ENCODE measurements at places on chromosomes 1 and 21.

GRCh38 chr1:18253093-18253492 lies 145.5 kb downstream of the IGSF21 start:
- DNase-seq: no peak

- no peak for DNase-seq
Measured at GRCh38 chr21:38134084-38134873, 122.5 kb upstream of the KCNJ15 start.

DNA sequence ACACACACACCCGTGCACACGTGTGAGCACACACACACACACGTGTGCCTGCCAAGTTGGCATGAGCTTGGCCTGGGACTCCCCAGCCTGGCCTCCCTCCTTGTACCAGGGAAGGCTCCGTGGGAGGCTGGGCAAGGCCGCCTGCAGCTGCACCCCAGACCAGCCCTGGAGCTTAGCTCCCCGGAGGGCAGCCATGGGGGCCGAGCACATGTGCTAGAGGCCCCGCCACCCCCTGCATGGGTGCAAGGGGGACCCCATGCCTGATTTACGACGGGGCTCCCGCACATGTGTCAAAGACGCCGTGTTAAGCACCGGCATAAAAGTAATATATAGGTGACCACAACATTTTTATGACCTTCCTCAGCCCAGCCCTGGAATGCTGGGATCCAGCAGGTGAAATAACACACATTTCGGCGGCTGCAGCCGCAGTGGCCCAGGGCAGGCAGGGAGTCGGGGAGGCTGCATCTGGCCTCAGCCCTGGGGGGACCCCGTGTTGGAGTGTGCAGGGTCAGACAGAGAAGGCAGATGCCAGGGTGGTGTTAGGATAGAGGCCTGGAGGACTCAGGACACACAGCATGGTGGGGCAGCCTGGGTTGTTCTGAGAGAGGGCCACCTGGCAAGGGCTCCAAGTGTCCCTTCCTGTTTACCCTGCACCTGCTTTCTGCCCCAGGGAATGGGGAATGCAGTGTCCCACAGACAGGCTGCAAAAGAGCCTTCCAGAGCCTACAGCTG lies 56.3 kb downstream of the WNT9A start:
- DNase-seq: no peak

GRCh38 chr1:172764378-172764777 lies 105.5 kb downstream of the FASLG start:
- DNase-seq: no peak

DNA sequence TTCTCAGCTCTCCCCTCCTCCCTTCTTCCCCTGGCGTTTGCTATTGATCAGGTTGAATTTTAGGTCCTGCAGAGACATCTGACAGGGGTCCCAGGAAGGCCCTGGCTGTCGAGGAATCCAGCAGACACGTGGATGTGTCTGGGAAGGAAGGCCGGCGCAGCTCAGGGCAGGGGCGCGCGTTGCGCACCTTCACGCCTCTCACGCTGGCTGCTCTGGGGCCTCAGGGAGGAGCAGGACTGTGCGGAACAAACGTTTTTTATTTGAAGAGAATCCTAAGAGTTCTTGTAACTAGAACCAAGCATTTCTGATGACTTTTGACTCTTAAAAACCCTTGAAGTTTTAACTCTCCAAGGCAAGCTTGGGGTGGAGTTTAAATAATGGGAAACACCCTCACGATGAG lies 54.2 kb downstream of the SLC37A1 start:
- DNase-seq: no peak

GRCh38 chr21:37460196-37460595 lies 93.6 kb downstream of the DYRK1A start:
- no peak for DNase-seq

- DNase-seq: no peak
Measured at GRCh38 chr1:5598824-5599395, 393.3 kb downstream of the NPHP4 start.

Measured in HS-5 (cell line).